ENCODE measurements at places on chromosomes 12 and 14.

GRCh38 chr14:58239244-58240195 lies 5.1 kb upstream of the PSMA3 start:
- peak; percentile 75 for DNase-seq

GRCh38 chr14:104554088-104554607 lies 25.4 kb upstream of the C14orf180 start:
- DNase-seq = no peak

GRCh38 chr14:52131640-52132320 lies 62.9 kb upstream of the NID2 start:
- no peak for DNase-seq

GRCh38 chr14:23750357-23750756 lies 114.2 kb downstream of the DHRS2 start:
- DNase-seq = no peak

- DNase-seq = no peak
Measured at GRCh38 chr12:107545737-107546353, 139.8 kb upstream of the PWP1 start.

- no peak for DNase-seq
Measured at GRCh38 chr14:71117839-71118743, 210.8 kb downstream of the PCNX1 start.

GRCh38 chr14:66815687-66816086 lies 307.7 kb downstream of the GPHN start:
- DNase-seq = no peak

DNA sequence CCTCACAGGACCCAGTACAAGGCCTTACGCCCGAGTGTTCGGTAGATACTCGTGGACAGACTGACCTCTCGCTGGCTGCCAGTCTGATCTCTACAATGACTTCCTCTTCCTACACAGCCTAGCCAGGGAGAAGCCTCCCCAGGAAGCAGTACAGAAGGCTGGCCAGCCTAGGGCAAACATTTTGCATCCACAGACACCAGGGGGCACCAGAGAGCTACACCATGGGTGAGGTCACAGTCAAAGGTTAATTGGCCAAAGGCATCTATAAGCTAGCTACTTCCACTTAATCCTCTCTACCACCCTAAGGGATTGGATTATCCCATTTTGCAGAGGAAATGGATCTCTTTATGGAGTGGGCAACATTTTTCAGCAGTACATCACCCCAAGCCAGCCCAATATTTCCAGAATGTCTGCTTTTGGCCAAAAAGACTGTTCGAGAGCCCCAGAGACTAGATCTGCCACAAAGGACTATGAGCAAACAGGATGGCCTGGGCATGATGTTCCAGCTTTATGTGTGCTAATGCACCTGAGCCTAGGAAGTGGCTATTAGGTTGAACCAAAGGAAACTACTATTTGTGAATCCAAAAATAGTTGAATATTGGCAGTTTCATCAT lies 14.6 kb upstream of the PNMA1 start:
- DNase-seq = peak; percentile 75

DNA sequence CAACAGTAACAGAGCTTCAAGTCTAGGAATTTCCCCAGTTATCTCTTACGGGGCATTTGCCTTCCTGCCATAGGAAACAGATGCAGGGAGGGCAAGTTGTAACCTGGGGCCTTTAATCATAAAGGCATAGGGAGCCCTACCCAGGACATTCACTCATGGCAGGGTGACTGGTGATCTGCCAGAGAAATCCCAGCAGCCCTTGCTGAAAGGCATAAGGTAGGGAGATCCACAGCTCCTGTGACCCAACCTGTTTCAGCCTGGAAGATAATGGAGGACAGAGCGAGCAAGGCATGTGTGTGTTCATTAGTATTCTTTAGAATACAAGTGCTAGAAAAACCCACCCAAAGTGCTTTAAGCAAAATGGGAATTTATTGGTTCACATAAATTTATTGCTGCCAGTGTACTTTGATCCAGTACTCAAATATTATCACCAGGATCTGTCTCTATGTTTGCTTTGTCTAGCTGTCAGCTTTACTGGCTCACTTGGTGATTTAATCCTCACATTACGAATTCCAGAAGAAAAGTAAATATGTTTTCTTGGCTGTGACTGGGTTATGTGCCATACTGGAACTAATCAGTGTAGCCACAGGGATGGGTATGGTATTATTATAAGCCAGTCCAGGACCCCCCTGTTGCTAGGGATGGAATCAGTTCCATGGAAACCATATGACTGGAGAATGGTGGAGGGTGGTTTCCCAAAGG lies 21.1 kb upstream of the AKAP6 start:
- no peak for DNase-seq

DNA sequence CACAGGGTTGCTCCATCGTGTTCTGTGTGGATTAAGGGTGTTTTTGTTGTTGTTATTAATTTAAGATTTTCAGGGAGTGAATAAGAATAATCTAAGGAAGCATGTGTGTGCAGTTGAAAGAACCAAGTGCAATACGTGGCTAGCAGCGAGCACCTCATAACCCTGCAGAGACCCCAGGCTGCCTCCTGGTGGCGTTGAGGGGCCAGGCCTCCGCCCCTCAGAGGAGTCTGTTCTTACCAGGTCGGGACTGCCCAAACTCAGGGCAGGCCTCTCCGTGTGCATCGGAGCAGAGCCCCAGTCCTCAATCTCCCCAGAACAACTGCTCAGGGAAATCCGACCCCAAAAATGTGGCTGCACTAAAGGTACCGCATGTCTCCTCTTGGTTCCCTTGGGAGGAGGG lies 36.8 kb downstream of the IL31 start:
- DNase-seq = no peak

DNA sequence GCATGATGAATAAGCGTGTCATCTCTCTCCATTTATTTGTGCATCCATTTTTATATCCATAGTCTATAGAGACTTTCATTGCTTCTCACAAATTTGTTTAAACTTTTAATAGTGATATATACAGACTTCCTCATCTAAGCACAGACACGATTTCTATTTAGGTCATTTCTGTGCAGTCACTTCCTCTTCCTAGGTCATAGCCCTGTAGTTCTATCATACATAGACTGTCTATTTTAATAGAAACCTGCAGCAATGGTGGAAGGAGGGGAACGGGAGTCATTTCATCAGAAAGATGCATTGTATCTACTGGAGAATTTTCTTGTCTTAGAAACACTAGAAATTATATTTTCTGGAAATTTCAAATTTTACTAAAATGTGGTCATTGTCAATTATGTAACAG lies 133.4 kb upstream of the FGD4 start:
- DNase-seq = no peak

GRCh38 chr12:53560351-53560750 lies 53.1 kb upstream of the NPFF start:
- no peak for DNase-seq

DNA sequence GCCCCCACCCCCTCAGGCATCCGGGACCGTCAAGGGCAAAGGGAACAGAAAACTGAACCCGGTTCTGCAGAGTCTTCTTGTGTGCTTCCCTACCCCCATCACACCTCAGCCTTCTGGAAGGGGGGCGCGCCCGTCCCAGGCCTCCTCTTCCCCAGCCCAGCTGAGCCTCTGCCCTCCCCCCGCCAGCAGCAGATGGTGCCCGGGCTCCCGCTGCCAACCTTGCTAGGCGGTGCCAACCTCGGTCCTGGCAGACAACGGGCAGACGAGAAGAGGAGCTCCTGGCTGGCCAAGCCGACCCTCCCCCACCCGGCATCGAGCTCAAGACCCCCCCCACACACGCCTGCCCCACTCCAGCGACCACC lies 8.7 kb downstream of the STAC3 start:
- no peak for DNase-seq

DNA sequence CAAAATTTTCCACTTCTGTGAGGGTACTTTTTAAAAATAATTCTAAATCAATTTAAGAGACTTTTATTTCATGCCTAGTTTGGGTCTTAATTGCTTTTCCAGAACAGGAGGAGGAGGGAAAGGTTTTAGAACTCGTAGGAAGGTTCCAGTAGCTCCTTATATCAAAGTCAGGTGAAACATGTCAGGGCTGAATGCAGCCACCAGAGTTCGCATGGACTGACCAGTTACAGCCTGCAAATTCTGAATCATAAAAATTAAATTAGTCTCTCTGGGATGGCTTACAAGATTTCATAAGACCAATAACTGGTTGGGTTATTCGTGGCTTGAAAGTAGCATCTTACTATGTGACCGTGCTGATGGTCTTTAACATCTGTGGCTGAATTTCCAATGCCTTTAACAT lies 397 bp downstream of the BDKRB1 start:
- DNase-seq = no peak

DNA sequence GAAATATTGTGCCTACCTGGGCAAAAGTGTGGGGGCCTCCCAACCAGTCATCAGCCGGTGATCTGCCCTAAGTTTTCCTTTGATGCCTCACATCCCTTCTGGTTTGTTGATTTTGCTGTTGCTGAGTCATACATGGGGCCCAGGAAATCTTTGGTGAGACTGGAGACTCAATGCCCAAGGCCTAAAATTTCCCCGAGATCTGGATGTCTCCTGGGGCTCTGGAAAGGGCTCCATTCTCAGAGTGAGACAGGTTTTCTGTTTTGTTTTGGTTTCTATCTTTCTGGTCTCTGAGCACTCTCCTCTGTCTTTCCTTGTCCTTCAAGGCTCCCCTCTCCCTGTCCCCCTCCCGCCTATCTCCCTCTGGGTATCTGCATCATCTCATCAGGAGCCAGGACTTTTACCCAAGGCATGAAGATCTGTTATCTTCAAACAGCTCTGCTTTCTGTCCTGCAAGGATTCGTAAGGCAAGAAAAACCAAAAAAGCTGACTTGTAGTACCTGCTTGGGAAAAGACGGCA lies 152.8 kb upstream of the MAX start:
- DNase-seq = no peak

- DNase-seq = no peak
Measured at GRCh38 chr12:2958432-2959191, 585 bp upstream of the TEAD4 start.

GRCh38 chr12:68623984-68624383 lies 13.3 kb downstream of the RAP1B start:
- DNase-seq = no peak

- no peak for DNase-seq
Measured at GRCh38 chr12:6478416-6478815, 7.9 kb upstream of the VAMP1 start.

- peak; percentile 13 for DNase-seq
Measured at GRCh38 chr14:104399432-104400155, 180.0 kb upstream of the C14orf180 start.

DNA sequence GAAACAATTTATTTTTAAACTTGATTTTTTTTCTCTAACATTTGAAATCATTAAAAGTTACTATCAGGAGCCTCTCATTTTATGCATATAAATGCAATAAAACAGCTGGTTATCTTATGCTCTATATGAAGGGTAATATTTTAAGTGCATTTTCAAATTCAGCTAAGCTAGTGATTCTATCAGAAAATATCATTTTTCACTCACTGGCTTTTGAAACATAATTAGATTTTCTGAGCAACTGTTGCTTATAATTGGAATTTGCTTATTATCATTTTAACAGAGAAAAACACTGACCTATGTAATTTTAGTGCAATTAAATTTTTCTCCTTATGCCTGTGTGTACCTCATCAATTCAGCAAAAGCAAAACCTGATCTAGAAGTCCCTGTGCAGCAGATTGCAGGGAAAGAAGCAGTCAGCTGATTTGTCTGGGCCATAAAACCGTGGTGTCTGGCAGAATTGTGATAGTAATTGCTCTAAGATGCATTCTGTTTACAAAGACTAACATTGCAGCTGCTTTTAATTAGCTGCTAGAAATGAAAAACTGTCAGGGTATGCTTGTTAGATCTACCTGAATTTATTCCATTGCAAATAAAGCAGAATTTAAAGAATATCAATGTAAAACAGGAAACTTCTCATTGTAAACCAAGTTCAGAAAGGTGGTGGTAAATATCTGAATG lies 75.0 kb downstream of the BICD1 start:
- no peak for DNase-seq

- no peak for DNase-seq
Measured at GRCh38 chr12:50081096-50081808, 3.9 kb upstream of the SMARCD1 start.

- no peak for DNase-seq
Measured at GRCh38 chr14:105476831-105477659, 2.4 kb downstream of the CRIP2 start.

DNA sequence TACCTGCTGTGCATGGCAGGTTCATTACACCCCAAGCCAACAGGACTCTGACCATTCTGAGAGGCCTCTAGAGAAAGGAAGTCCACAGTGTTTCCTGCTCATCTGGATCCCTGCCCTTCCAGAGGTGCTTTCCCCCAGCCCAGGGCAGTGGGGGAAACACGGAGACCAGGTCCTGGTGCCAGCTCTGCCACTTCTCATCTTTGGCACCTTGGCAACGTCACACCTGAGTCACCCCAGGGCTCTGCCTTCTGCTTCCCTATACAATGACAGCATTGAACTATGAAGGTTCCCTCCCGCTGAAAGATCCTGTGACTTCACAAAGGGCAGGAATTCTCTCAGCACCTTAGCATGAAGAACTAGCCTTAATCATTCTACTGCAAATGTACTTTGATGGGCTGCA lies 74.9 kb downstream of the ANO2 start:
- no peak for DNase-seq

GRCh38 chr14:58078471-58078870 lies 73.5 kb downstream of the ARMH4 start:
- no peak for DNase-seq

DNA sequence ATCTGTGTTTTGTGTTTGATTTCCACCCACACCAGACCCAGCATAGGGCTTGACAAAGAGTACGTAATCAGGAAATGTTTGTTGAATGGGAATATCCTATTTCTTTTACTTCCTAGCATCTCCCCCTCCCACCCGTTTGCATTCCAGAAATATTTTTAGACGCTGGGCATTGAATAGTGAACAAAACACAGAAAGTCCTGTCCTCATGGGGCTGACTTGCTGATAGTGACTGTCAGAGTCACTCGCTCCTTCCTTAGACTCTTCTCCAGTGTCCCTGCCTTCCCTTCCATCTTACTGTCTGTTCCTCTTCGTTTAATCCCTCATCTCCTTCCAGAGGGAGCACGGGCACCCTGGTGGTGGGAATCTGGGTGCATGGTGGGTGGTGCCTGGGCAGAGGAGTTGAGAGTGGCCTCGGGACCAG lies 53.6 kb downstream of the SLC25A47 start:
- no peak for DNase-seq

DNA sequence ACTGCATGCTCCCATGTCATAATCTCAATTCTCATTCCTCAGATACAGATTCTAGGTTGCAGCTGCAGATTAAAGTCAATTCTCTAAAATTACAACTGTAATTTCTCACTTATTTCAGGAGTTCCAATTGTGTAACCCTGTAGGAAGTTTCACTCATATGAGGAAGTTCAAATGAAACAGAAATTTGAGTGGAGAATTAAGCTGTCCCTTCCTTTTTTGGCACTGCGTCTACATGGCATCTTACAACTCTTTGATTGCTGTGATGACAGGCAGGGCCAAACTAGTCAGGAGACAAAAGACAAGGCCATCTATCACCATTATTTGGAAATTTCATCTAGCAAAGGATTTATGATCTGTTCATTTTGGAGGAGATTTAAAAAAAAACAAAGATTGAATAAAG lies 13.3 kb upstream of the GRIP1 start:
- no peak for DNase-seq
